ENCODE measurements at places on chromosomes 1 and 21.

GRCh38 chr1:15577691-15578090 lies 7.2 kb downstream of the AGMAT start:
- DNase-seq, result no peak

- DNase-seq, result no peak
Measured at GRCh38 chr1:55463814-55464475, 248.8 kb upstream of the USP24 start.

DNA sequence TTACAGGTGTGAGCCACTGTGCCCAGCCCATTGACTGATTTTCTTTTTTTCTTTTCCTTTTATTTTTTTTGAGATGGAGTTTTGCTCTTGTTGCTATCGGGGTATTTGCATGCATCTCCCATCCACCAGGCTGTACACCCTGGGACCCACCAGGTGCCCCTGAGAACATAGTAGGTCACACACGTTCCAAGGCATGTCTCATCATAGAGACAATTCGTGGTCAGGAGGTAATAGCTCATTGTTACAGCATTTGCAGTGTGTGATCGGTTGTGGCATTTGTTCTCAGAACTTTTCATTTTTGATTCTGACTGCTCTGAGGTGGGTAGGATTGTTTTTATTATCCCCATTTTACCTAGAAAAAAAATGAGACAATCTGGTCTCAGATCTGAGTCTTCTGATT lies 29.6 kb downstream of the BCL9 start:
- DNase-seq, result no peak

DNA sequence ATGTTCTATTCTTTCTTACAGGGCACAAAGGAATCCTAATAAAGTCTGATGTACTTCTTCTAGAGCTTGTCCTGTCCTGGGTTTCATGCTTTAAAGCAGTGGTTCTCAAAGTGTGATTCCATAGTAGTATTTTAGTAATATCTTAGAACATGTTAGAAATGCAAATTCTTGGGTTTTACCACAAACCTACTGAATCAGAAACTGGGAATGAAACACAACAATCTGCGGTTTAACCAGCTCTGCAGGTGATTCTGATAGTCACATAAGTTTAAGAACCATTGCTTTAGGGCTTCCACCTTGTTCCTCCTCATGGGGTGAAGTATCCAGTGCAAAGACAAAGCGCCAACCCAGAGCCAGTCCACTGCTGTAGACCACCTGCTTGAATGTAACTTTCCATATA lies 41.1 kb downstream of the NGF start:
- DNase-seq, result no peak

GRCh38 chr1:151547119-151547899 lies 7.2 kb downstream of the TUFT1 start:
- no peak for DNase-seq

GRCh38 chr21:41582866-41583265 lies 74.9 kb upstream of the TMPRSS2 start:
- DNase-seq, result no peak

- no peak for DNase-seq
Measured at GRCh38 chr1:166933633-166934032, 41.7 kb downstream of the ILDR2 start.

- no peak for DNase-seq
Measured at GRCh38 chr1:23793861-23794731, 3.2 kb downstream of the LYPLA2 start.

GRCh38 chr1:21537932-21538630 lies 28.9 kb downstream of the ALPL start:
- no peak for DNase-seq

DNA sequence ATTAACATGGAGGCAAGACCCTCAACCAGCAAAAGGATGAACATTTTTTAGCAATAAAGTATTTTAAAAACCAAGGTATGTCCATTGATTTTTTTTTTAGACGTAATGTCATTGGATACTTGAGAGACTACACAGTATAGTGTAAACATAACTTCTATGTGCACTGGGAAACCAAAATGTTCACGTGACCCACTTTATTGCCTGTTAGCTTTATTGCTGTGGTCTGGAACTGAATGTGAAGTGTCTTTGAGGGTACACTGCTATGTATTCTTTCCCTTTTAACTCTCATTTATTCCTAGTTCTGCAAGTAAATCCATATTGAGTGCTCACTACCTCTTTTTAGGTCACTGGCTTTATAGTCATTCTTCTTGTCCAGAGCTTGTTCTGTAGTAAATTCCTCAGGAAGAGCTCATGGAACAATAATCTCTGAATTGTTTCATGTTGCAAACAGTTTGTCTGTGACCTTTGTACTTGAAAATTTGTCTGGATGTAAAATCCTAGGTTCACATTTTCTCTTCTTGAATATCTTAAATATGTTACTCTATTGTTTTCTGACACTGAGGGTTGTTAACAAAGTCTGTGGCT lies 20.6 kb downstream of the ABCD3 start:
- DNase-seq, result no peak

GRCh38 chr1:174550296-174550695 lies 102.5 kb downstream of the GPR52 start:
- no peak for DNase-seq

DNA sequence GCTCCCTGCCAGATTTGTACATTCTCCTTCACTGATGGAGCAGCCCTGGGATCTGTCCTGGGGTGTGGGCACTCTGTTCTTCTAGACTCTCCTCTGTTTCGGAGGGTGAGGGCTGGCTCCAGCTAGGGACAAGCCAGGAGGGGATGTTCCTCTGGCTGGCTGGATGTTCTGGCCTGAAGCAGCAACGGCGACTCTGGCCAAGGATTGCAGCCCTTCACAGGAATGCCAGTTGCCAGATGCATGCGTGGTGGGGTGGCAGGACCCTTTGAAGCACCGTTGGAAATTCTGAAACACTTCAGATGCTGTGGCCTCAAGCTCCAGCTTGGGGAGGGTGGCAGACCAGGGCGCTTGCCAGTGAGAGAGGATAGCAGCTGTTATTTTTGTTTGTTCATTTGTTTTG lies 210.9 kb downstream of the TRABD2B start:
- DNase-seq, result no peak

DNA sequence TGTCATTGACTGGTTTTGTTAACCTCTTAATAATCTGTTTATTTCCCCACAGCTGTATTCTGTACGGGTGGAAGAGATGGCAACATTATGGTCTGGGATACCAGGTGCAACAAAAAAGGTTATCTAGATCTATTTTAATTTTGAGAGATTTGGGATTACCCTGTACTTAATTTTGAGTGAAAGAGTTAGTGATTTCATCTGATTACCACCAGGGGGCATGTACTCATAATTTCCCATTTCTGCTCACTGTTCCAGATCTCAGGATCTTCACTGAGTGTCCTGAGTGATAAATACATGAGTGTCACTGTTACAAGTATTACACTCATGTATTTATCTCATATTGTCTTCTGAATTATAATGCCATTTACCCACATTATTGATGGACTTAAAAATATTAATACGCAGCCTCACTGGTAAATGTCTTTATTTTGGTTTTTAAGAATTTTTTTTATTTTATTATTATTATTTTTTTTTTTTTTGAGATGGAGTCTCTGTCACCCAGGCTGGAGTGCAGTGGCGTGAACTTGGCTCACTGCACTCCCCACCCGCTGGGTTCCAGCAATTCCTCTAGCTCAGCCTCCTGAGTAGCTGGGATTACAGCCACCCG lies 27.4 kb downstream of the DTL start:
- no peak for DNase-seq

- no peak for DNase-seq
Measured at GRCh38 chr1:162135271-162135775, 65.8 kb downstream of the NOS1AP start.

DNA sequence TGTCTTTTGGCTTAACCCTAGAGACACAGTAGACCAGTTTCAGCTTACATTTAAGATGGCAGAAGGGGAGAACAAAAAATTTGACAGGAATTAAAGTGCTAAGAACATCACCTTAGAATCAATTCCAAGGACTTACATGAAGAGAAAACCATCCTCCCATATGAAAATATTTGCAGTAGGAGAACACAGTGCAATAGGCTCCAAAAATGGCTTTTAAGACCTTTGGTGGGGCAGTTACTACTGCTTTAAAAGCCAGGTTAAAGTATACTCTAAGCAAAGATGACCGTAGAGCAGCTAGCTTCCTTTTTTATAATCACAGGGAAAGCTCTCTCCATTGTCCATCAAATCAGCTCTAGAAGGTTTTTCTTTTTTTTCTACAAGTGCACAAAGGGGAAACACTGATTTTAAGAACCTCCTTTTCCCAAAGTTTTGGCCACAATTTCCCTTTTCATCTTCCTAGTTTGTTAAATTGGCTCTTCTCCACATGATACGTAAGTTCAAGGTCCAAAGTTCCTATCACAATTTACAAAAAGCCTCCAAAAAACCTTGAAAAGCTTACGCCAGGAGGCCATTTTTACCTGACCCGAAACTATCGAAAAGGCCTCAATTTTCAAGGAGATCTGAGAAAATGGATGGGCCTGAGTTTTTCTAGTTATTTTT lies 3.3 kb downstream of the TXNIP start:
- no peak for DNase-seq

GRCh38 chr1:8213136-8213535 lies 104.8 kb upstream of the SLC45A1 start:
- DNase-seq, result no peak

GRCh38 chr1:181075766-181076350 lies 12.6 kb upstream of the IER5 start:
- no peak for DNase-seq
